ENCODE measurements at places on chromosomes 3 and 15.
A peak's percentile ranks its signal among the peaks of the same experiment; 100 is the strongest.

DNA sequence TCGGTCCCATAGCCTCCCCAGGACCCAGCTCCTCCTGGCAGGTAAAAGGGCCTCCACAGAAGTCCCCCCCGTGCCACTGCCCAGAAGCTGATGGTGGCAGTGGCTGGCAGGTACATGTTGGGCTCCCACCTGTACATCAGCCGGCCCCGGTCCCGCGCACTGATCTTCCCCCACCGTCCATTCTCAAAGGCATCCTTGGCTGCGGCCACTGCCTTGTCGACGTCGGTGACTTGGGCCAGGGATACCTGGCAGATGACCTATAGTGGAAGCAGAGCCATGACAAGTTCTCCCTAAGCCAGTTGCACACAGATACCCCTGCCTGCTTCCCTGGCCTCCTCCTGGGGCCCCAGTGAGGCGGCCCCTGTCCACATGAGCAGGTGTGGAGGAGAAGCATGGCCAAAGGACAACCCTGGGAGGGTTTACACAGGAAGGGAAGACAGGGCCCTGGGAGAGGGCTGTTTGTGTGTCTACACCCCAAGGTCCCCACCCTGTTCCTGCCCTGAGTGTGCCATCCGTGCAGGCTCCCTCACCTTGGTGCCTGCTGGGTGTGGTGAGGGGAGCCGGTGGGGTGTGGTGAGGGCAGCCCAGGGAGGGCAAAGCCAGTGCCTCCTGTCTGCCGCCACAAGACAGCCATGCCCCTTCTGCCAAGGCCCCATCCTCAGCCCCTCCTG lies 44.8 kb downstream of the ALDH1L1 start:
- DNase-seq: no peak

- DNase-seq: no peak
These were observed 176.3 kb downstream of the MEIS2 start for GRCh38 chr15:36924034-36924433.

- DNase-seq: peak; percentile 58
These were observed at the start of gene NAALADL2 for GRCh38 chr3:174859114-174859735. NAALADL2 (plus strand) TSS chr3:174859334.

DNA sequence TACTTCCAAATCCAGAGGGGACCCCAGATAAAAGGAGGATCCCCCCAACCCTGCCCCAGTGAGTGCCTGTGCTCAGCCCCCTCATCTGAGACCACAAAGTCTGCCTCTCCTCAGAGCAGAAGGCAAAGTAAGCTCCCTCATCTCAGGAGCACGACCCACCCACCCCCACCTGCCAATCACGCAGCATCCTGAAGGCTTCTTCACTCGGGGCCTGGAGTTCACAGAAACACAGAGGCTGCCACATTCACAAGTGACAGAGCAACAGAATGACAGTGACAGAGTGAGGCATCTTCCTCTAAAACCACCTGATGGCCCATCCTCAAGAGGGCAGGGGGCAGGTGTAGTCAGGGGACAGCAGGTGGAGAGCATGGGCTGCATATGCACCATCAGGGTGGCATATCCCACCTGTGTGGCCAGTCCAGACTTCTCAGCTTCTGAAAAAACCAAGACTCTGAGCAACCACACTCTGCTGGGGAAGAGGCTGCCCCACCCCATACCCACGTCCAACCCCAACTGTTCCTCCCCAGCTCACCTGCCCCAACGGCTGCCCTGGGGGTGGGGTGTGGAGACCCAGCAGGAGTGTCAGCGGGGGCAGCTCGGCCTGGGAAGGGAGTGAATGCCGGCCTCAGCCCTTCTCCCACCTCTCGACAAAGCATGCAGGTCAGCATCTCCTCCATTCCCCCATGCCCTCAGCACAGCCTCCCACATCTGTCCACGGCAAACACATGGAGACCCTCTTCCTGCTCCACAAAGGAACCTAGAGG lies 19.3 kb downstream of the ADCY5 start:
- no peak for DNase-seq

DNA sequence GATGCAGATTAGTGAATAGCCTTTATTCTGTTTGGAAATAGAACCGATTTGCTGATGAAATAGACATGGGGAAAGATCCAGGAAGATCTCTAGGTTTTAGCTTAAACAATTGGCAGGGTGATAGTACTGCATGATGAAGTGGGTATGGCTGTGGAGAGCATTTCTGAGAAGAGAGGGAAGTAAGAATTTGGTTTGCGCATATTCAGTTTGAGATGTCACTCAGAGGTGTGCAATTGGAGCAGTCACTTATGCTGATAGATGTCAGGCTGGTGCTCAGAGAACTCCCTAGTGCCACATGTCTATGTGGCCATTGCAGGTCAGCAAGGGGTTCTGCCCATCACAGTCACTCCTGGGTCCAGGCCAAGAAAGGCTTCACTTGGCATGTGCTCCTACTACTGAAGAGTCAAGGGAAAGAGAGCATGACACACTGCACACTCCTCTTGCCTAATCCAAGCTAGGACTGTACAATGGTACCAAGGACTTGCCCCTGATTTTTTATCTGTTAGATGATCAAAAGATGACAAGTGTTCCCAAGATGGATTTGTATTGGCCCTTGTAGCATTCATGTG lies 57.2 kb upstream of the ST8SIA2 start:
- no peak for DNase-seq

GRCh38 chr15:87907676-87908446 lies 348.7 kb downstream of the NTRK3 start:
- DNase-seq: no peak

DNA sequence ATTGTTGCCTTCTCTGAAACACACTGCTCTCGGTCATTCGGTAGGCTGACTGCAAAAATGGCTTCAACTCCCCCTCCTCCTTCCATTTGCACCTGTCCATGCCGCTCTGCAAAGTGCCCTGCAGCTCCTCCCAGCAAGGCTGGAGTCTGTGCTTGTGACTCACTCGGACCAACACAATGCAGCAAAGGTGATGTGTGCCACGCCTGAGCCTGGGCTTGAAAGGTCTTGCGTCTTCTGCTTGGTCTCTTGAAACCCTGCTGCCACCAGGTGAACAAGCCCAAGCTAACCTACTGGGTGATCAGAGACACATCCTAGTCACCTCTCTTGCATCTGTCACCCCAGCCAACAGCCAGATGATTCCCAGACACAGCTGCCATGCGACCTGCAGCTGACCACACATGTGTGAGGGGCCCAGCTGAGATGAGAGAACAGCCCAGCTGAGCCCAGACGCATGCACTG lies 71.1 kb downstream of the MGLL start:
- DNase-seq: peak; percentile 68

DNA sequence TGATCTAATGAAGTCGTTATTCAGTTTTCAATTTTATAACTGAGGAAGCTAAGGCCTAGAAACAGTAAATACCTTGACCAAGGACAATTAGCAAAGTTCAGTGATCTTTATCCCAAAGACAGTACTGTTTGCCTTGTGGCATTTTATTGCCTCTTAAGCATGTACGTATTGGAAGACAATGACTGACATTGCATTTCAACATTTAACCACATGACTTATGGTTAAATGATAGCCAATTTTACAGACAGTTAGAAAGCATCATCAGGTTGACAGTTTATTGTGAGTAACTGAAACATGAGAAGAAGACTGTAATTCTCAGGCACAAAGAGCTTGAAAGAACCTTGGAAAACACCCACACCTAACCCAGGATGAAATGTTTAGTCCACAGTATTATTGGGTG lies 390.8 kb upstream of the ZNF385D start:
- DNase-seq: no peak
